ENCODE measurements at places on chromosomes 2 and 18. TPM values are rescaled to one million over a fixed set of nuclear protein-coding genes. Genes with fewer than 3 reads are reported as not detected.

Gene IAH1
- 40.7 TPM for total RNA-seq

DNA sequence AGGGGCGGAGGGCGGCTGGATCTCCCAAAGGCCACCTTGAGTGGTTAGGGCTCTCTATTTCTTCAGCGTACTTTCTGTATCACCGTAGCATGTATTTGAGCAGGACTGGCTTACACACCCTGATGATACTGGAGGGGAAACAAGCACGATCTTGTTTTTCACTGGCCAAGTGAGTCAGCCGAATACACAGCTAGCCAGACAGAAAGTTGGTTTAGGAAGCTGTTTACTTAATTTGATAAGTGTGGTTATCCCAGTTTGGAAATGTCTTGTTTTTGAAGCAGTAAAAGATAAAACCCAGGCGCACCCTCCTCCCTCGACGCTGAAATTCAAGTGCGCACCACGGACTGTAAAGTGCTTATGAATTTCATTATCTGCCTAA is 582 bp downstream of the RIOK3 start:
- H3K4me3 ChIP-seq = peak overlapping the region; percentile 96
- peaks cover 3% of the 10 kb centered on the region for H3K36me3 ChIP-seq
- peaks cover 46% of the 10 kb centered on the region for H3K4me1 ChIP-seq
- H3K27ac ChIP-seq = peak overlapping the region; percentile 82
- no peaks in the 10 kb centered on the region for H3K27me3 ChIP-seq

Gene LINC00305
- total RNA-seq = not detected

Gene FIGN
- total RNA-seq = not detected

DNA sequence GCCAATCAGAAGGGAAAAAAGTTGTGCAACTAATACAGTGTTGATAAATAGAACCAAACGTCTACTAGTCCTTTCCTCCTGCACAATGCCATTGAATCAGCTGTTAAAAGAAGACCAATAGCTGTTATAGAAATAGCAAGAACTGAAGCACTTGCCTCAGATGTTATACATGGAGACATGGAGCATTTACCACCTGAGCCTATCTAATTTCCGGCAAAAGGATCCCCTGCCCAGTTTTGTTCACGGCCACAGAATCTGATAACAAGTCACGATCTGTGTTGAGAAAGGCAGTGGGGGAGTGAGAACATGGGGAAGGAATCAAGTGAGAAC is 285.4 kb downstream of the ZEB2 start:
- peak overlapping the region; percentile 66 for H3K4me3 ChIP-seq
- no peak overlapping the region for H3K27ac ChIP-seq
- H3K4me1 ChIP-seq = peaks cover 26% of the 10 kb centered on the region
- no peaks in the 10 kb centered on the region for H3K27me3 ChIP-seq
- DNase-seq = no peak

GRCh38 chr2:224377751-224378700 is 23.9 kb downstream of the FAM124B start:
- no peaks in the 10 kb centered on the region for H3K4me1 ChIP-seq
- no peaks in the 10 kb centered on the region for H3K27me3 ChIP-seq
- H3K4me3 ChIP-seq = no peak overlapping the region
- H3K36me3 ChIP-seq = no peaks in the 10 kb centered on the region

Gene RNF152
- 0.39 TPM for total RNA-seq

GRCh38 chr2:19894134-19894792 is 7.5 kb downstream of the TTC32 start:
- peaks cover 8% of the 10 kb centered on the region for H3K36me3 ChIP-seq
- H3K4me3 ChIP-seq = peak overlapping the region; percentile 27
- no peak overlapping the region for H3K27ac ChIP-seq
- H3K4me1 ChIP-seq = peaks cover 25% of the 10 kb centered on the region
- H3K27me3 ChIP-seq = no peaks in the 10 kb centered on the region

Gene CGREF1
- not detected for total RNA-seq

Gene ANO7
- 0.17 TPM for total RNA-seq
